Osteoblast (primary cell): ENCODE measurements at places on chromosomes 2 and 18. TPM values are rescaled to one million over a fixed set of nuclear protein-coding genes. Genes with fewer than 3 reads are reported as not detected.
A peak's percentile ranks its signal among the peaks of the same experiment; 100 is the strongest.

GRCh38 chr2:102310964-102311640 lies at the start of gene IL1RL1:
Gene IL1RL1, plus strand, starts transcription at chr2:102311563. Its CDS starts 26,702 bp downstream, at chr2:102338265.
- H3K27ac ChIP-seq = no peak within 1 kb of the TSS
- H3K27me3 ChIP-seq = peaks cover 12% of the 10 kb centered on the region
- peak; percentile 41 for DNase-seq

DNA sequence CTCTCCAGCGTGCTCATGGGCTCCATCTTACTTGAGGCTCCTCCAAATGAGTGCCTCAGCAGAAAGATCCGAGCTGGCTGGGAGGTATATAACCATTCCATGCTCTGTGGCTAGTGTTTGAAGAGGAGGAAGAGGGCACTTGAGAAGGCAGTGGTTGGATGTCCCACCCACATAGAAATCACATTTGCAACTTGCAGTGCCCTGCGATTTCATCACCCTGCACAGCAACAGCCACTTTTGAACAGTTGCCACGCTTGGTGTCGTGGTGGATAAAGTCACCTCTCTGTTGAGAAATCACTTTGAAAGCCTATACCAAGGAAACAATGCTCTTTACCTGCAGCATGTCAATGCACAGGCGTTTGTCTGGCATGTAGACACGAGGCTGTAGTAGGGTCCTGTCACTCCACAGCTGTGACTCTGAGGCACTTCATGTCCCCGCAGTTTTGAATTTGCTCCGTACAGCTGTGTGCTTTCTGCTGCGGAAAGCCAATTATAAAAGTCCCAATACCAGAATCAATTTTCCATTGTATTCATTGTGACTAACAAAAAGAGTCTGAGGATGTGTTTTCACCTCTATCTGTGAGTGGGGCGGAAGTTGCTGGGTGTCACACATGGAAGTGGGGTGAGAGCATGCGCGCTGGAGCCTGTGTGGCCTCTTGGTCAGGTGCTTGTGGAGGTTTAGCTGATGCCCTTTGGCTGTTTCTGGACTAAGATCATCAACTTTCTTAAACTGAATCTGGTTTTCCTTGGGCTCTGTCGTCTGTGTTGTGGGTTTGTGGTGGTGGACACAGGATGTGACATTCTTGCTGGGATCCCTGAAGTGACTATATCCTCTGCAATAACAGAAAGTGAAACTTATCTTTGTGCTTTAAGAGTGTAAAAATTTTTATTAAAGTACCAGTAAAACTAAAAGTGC lies 2.8 kb downstream of the CNDP2 start:
- DNase-seq = no peak
- H3K4me3 ChIP-seq = peak overlapping the region; percentile 50
- no peaks in the 10 kb centered on the region for H3K27me3 ChIP-seq
- peaks cover 25% of the 10 kb centered on the region for H3K36me3 ChIP-seq
- H3K4me1 ChIP-seq = peaks cover 24% of the 10 kb centered on the region

GRCh38 chr18:65761636-65762295 lies 11.0 kb downstream of the CDH7 start:
- no peaks in the 10 kb centered on the region for H3K27me3 ChIP-seq
- H3K4me3 ChIP-seq = no peak overlapping the region
- no peaks in the 10 kb centered on the region for H3K36me3 ChIP-seq
- H3K4me1 ChIP-seq = no peaks in the 10 kb centered on the region
- DNase-seq = no peak

SH3RF3 gene
- 14.7 and 14.8 TPM in 2 replicates for total RNA-seq

DNA sequence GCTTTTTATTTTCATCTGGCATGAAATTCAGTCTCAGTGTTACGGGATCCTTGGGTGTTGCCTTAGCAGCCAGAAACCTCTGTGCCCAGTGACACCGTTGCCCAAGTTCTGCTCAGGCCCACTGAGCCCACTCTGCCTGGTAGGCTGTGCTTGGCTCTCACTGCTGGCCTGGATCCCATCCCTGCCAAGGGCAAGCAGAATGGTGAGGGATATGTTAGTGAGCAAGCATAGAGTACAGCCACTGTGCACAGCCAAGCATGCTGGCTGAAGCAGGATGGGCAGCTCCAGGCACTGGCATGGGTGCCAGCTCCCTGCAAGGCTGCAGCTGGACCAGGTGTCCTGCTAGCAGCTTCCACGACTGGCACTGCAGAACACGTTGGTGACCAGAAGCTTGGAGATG lies 194.7 kb upstream of the TFPI start:
- H3K27me3 ChIP-seq = no peaks in the 10 kb centered on the region
- no peak overlapping the region for H3K27ac ChIP-seq
- DNase-seq = no peak
- H3K4me3 ChIP-seq = no peak overlapping the region

- H3K4me3 ChIP-seq = no peak overlapping the region
- H3K36me3 ChIP-seq = no peaks in the 10 kb centered on the region
- H3K4me1 ChIP-seq = peaks cover 58% of the 10 kb centered on the region
- DNase-seq = no peak
These were observed 63.7 kb downstream of the BABAM2 start for GRCh38 chr2:27954221-27954673.

SEH1L gene
- total RNA-seq = 45.7 and 51.0 TPM in 2 replicates

AP1S3 gene
- total RNA-seq = 2.2 and 2.7 TPM in 2 replicates
